NCI-H2029 (cell line): ENCODE measurements at places on chromosomes 6 and 20.

DNA sequence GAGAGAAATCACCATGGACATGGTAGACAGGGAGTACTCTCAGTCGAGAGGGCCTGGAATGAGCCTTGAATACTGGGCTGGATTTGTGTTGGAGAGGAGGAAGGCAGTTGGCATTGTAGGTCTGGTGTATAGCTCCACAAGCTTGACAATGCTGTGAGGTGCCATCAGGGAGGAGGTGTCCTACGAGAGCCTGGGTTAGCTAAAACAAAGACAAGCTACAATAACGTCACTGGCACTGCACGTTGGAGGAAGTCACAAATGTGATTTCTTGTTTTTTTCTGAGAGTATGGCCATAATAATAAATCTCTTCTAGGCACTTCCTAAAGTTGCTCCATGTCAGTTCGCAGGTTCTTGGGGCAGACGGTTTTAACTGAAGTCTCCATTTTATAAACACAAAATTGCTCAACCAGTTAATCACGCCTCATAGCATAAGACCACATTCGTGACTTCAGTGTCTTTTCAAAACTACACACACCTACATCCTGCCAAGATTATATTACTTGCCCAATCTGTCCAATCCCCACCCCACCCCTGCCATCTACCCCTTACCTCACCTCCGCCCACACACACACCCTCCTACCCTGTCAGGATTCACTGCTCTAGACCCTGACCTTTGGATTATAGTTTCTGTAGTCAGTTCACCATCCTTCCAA is 4.4 kb upstream of the HLA-DMB start:
- DNase-seq = no peak

DNA sequence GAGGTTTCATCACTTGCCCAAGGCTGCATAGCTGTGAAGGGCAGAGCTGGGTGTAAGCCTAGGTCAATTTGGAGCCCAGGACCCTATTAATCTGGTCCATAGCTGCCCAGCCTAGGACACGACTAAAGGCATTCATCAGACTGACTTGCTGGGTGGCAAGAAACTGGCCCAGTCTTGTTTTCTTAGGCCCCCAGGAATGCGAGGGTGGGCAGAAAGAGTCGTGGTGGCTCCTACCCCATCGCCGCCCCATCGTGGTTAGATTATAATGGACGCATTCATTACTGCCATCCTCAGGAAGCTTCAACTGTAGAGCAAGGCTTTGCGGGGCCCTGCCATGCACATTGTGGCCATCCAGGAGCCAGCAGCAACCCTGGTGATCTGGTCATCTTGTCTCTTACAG is 16.1 kb downstream of the DYNLRB1 start:
- no peak for DNase-seq

DNA sequence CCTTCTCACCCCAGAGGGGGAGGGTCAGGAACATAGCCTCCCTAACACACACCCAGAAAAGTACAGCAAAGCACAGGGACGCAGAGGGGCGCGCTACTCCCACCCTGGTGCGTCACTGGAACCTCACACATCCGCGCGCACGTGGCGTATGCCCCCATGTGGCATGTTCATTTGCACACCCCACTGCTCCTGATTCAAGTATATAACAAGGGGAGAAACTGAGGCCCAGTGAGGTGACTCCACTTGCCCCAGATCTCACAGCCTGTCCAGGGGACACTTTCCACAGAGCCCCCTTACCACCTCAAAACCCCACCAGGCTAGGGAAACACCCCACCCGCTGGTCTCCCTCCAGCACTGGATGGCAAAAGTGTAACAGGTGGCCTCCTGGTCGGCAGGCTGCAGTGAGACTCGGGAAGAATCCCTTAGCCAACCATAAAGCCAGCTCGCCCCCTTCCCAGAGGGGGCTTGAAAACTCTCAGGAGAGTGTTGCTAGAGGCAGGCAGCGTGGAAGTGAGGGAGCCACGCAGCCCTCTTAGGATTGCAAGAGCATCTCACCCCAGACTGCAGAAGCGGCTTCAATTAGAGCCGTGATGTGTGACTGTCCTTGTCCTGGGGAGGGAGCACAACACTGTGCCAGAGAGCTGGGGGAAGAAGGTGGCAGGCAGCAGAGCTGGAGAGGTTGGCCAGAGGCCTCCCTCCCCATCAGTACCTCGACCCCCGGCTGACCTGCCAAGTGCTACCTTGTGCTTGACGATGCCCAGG is at the start of gene GRM4:
GRM4 (minus strand) TSS at position 67 of the 762 bp plus-strand sequence. CDS start 12,591 bp downstream, outside the sequence.
- DNase-seq = no peak

GRCh38 chr6:154187203-154187602 is 148.2 kb downstream of the OPRM1 start:
- peak; percentile 70 for DNase-seq

GRCh38 chr6:111114482-111114881 is 27.2 kb downstream of the SLC16A10 start:
- DNase-seq = no peak

- DNase-seq = no peak
Measured at GRCh38 chr6:108587258-108588059, 26.7 kb downstream of the FOXO3 start.

- no peak for DNase-seq
Measured at GRCh38 chr6:170208182-170208601, 82.7 kb downstream of the DLL1 start.

GRCh38 chr6:13873288-13874190 is 51.2 kb upstream of the RNF182 start:
- DNase-seq = peak; percentile 98

DNA sequence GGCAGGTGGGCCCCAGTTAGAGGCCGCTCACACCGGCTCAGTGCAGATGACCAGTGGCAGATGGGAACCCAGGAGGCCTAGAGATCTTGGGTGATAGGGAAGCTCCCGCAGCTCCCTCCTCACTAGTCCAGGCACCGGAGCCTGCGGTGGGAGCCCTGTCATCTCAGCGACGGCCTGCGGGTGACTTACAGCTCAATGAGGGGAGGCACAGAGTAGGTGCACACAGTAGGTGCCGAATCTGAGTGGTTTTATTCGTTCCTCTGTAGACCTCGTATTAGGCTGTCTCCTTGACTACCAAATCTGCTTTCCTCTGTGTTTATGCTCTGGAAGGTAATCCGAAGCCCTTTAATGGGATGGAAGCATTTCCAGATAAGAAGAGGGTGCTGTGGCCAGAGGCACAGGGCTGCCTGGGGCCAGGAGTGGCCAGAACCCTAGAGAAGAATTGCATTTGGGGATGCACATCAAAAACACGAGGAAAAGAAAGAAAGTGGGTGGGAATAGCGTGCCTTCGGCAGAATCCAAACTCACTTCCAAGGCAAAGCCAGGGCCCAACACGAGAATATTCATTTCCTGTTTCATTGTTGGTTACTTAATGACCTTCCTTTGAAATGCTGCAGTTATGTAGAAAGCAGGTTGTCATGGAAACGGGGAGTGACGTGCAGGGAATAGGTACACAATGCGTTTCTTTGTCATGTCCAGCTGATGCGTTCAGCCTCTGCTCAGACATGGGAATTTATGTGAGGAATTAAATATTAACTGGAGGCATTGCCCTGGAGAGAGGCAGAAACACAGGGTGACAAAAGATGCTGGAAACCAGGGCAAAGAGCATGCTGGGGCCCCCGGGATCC is 24.7 kb downstream of the MYT1 start:
- peak; percentile 97 for DNase-seq

DNA sequence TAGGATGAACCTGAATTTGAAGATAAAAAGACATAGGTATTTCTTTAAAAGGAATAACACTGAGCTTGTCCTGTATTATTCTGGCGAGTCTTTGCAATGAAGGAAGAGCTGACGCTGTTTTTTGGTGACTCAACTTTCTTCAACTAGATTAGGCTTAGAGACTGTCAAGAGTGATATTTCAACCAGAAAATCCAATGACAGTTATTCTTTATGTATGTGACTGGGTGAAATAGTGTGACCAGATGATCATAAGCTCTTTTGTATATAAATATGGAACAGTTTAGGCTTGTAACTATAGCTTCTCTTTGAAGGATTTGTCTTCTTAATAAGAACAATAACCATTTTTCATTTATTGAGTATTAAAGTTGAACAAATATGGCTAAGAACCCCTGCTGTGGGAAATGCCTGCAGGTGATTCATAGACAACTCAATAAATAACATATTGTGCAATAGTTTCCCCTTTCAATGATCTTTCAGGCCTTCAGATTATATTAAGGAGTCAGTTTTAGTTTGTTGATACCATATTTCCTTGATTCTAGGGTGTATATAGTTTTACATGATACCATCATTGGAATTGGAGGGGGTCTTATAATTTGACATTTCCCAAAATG is 265.6 kb upstream of the JAG1 start:
- DNase-seq = no peak

GRCh38 chr6:161257793-161258457 is 15.9 kb downstream of the AGPAT4 start:
- DNase-seq = no peak

DNA sequence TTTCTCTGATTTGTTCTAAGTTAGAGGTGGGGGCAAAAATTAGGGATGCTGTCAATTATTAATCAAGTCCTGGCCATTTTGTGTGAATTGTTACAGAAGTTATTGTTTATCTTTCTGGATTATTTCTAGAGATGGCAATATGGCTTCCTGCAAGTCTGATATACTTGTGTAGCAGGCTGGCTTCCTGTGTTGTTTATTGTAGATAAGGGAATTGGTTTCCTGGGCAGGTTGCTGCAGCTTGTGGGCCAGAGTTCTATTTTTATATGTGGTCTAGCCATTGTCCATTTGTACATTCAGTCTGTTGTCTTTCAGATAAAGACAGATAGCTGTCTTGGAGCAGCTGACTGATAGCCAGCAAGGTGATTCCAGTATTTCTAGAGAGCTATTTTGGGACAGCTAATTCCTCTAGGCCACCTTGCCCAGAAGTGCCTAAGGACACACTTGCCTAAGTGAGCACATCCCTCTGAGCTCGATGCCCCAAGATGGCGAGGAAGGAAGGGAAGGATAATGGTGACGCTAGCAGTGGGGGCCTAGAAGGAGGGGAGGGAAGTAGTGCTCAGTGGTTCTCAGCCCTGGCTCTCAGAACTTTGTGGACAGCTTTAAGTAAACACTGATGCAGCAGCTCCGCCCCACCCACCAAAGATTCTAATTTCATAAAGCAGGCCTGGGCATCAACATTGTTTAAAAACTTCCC is 25.5 kb downstream of the DDO start:
- DNase-seq = no peak

- DNase-seq = peak; percentile 94
Measured at GRCh38 chr6:93644611-93645010, 225.3 kb upstream of the EPHA7 start.

- DNase-seq = no peak
Measured at GRCh38 chr6:132730560-132730959, 16.7 kb upstream of the VNN1 start.

- peak; percentile 60 for DNase-seq
Measured at GRCh38 chr6:72622094-72622940, 453 bp downstream of the KCNQ5 start.

DNA sequence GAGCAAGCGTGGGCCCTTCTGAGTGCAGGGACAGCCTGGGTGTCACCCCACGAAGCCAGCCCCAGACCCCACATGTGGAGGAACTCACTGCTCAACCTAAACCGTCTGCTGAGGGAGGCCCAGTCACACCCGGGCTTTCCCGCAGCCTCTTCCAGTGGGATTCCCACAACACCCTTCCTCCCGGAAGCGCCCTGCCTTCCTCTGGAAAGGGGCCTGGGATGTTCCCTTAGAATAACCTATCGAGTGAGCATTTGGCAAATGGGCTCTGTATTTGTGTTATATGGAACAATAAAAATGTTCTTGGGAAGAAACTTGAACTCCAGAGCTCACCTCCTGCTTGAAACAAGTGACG is 100.0 kb upstream of the DUSP22 start:
- no peak for DNase-seq

DNA sequence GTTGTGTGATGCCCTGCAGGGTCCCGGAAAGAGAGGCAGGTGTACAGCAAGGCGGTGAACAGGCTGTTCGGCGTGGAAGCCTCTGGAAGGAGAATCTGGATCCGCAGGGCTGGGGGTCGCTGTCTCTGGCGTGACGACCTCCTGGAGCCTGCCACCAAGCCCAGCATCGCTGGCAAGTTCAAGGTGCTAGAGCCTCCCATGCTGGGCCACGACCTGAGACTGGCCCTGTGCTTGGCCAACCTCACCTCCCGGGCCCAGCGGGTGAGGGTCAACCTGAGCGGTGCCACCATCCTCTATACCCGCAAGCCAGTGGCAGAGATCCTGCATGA is 36.5 kb downstream of the TGM6 start:
- no peak for DNase-seq

GRCh38 chr20:34220561-34220960 is 20.7 kb upstream of the ASIP start:
- DNase-seq = no peak

- DNase-seq = no peak
Measured at GRCh38 chr6:35428421-35429149, 23.6 kb upstream of the FANCE start.

- no peak for DNase-seq
Measured at GRCh38 chr20:35264755-35265154, 13.2 kb downstream of the MMP24OS start.

DNA sequence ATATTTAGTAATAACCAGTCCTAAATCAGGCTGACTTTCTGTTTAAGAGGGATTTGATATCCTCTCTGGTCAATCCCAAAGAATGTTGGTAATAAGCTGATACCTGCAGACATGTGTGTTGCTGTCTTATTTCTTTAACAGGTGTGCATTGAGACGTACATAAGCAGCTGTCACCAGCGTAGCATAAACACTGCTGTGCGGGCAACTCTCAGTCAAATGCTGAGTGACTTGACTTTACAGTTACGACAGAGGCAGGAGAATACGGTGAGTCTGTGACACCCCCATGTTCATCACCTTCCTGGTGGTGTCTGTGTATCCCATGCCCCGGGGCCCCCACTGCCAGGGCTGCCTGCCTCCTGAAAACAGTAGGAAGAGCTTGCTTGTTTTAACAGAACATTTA is 20.1 kb upstream of the PBOV1 start:
- DNase-seq = no peak

DNA sequence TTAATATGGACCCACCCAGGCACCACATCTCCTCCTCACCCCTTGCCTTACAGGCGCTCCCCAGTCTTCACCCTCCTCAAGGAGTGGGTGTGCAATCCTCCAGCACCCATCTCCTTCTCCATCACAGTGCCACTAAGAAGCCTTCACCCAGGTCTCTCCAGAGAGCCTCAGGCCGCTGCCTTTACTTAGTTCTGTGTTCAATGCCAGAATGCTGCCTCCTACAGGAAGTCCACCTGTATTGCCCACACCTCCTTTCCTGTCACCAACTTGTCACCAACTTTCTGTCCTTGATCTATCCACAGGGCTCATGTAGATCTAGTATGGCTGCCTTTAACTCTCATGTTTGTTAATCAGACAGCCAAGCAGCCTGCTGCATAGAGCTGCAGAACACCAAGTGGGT is 586 bp upstream of the LST1 start:
- DNase-seq = no peak

DNA sequence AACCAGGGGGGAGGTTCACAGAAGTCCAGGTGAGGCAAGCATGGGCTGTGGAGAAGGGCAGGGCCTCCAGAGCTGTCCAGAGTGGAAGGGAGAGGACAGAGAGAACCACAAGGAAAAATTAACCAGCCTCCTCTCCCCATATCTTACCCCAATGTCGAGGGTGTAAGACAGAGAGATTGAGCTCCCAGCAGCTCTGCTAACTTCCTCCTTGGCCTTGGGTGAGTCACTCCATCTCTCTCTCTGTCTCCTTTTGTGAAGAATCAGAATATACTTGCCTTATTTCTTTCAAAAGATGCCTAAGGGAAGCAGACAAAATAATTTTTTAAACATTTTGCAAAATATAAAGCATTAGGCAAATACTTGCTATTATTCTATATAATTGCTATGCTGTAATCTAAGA is 58.3 kb upstream of the IYD start:
- DNase-seq = no peak
